ENCODE measurements at places on chromosomes 2 and 18.

DNA sequence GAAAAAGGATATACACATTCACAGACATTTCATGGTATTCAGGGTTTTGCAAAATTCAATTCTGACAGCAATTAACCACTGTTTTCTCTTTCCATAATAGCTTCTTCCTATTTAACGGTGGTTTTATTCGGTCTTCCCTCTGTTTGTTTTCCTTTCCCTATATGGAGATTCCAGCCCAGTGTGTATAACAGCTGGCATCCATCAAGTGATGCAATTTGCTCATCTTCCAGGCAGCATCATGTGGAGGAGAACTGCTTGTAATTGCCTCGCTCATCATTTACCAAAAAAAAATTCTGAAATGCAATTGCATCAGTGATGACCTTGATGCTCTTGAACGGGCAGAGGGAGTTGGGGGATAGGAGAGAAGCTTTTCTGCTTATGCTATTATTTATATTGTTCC is 165.9 kb upstream of the PGAP1 start:
- DNase-seq = no peak

DNA sequence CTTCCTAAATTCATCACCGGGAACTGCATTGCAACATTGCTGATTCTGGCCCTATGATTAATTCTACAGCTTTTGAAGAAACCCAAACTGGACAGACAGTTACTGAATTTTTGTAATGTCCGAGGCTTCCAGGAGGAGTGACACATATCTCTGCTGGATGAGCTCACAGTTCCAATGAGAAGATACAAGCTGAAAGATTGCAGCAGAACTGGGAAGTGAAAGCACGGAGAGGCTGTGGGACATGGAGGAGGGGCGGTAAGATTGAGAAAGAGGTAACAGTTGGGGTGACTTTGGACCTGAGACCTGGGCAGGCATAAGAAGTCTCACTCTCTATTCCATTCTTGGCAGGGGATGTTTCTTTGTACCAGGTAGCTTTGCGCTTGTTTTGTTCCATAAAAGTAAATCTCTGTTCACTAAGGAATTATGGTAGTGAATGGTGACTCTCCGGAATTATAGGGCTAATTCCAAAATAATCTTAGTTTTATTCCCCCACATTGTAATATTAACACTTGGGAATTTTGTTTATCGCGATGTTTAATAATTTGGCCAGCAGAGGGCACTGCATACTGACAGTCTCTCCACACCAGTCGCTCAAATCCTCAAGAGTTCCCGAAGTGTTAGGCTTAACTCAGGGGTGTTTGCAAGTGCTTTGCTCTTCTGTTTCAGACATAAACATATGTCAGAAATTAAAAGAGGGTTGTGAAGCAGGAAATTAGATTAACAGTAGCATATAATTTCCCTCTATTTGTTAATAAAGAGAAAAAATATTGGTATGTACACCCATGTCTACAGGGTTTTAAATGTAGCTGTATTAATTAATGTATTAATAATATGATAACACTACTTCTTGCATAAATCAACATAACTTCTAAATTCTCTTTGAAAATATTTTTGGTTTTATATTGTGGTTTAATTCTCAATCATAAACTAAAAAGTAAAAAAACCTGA is 201.4 kb downstream of the SOCS6 start:
- DNase-seq = peak; percentile 94

DNA sequence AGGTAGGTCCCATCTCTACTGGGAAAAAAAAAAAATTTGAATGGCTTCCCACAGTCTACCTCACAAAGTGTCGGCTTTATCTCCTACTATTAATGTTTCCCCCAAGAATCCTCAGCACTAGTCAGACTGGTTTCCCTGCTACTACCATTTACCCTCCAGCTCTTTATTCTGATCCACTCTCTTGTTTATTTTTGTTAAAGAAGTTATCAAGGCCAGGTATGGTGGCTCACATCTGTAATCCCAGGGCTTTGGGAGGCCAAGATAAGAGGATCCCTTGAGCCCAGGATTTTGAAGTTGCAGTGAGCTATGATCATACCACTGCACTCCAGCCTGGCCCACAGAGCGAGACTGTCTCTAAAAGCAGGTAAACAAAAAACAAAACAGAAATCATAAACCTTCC is 1275.3 kb downstream of the LRP1B start:
- no peak for DNase-seq

DNA sequence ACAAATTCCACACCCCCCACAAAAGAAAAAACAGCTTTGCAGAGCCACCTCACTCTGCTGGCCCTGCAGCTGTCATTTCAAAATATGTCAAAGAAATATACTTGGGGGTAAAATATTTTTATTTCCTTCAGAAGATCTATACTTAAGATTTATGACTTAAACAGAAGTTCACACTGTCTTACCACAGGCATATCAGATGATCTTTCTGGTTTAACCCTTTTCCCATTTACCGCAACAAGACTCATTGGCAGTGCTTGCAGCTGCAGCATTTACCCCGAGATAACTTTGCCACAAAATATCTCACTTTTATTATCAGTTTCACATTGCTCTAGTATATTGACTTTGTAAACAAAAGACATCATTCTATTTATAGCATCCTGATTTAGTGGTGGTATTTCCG is 21.6 kb upstream of the SLC35G4 start:
- DNase-seq = no peak

GRCh38 chr2:74593826-74594772 is 39.6 kb downstream of the DOK1 start:
- no peak for DNase-seq

DNA sequence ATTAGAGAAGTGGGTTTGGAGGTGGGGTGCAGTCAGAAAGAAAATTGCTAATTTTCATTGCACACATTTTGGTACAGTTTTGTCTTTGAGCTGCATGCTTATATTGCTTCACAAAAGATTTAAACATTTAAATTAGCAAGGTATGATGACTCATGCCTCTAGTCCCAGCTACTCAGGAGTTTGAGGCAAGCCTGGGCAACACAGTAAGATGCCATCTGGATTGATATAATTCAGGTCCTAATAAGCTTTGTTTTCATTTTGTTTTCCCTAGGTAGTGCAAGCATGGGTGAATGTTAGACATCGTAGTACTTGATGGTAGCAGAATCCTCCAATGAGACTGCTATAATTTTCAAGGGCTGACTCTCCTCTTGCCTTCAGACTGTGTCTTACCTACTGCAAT is 396.7 kb upstream of the RGPD4 start:
- DNase-seq = no peak

DNA sequence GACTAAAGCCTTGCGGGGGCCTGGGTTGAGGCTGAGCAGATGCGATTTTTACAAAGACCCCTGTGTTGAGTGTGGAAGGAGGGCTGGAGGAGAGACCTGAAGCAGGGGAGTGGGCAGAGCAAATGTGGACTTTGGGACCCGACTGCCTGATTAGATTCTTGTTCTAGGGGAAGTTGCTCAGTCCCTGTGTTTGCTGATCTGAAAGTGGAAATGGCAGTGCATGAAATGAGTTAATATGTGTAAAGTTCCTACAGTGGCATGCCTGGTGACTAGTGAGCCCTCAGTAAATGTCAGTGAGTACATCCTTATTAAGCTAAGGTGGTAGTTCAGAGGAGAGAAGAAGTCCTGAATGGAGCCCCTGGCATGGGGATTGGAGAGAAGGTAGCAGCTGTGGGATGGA is 52.3 kb downstream of the ARMC9 start:
- DNase-seq = peak; percentile 26

GRCh38 chr2:235390816-235391194 is 103.0 kb upstream of the AGAP1 start:
- DNase-seq = no peak

DNA sequence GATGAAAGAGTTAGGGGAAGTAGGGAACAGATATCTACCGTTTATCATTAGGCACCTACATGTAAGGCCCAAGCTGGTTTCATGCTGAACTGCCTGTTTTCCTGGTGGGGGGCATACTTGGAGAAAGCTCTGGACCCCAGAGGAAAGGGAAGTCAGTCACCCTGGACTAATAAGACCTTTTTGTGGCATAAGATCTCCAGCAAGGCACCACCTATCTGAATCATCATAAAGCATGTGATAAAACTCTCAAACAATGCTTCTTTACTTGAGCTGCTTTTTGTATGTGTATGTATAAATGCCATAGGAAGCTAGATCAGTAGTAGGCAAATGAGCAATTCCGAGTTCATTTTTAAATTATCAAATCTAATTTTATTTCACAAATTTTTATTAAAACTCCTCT is 104.8 kb downstream of the TANC1 start:
- no peak for DNase-seq

DNA sequence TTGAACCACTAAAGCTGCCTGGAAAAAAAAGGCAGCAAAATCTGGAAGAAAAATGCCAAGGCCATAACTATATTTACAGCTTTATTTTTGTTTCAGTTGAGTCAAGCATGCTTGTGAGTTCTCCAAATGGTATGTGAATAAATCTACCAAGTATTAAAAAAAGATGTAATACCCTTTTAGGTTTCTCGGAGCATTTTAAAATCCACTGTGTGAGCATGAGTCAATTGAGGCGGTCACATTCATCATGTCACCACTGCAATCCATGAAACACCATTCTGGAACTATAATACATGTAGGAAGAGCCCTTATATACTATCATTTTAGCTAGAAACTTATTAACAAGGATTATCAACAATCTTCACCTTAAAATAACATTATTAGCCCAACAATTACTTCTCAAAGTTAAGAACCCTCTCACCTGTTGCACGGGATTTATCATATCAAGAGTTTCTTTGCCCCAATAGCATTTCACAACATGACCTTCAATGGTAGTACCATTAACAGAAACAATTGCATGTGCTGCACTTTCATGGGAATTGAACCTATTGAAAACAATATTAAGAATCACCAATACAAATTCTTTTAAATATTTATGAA is 24.2 kb upstream of the C2orf42 start:
- no peak for DNase-seq

DNA sequence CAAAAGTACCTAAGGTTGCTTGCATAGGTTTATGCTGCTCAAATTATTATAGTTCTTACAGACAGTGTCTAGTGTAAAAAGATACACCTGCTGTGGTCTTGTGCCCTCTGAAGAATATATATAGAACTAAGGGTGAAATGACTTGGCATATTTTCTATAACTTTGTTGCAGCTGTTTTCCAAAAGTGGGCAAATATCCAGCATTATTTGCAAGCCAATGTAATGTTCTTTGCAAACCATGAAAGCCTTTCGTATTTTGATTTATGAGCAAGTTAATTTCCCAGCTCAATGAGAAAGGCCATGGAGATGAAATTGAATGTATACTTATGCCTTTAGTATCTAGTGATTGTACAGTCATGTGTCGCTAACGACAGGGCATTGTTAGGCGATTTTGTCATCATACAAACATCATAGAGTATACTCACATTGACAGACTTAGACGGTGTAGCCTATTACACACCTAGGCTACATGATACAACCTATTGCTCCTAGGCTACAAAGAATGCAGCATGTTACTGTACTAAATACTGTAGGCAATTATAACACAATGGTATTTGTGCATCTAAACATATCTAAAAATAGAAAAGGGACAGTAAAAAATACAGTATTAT is 116.3 kb downstream of the PLCL1 start:
- no peak for DNase-seq

DNA sequence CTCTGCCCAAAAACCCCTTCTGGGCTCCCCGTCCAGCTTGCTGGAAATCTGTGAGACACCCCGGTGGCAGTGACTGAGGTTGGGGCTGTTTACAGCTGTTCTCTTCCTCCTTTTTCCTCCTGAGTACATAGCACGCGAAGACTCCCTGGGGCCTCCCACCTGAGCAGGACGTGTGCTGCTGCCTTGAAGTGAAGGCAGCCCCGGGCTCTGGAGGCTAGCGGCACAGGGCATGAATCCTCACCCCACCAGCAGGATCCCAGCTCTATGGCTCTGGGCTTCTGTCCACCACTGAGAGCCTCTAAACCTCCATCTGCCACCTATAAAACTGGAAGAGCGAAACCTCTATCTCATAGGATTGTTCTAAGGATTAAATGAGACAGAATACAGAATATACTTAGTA is 182.5 kb downstream of the TMEM163 start:
- DNase-seq = no peak

- DNase-seq = no peak
Measured at GRCh38 chr2:8421658-8422449, 260.0 kb upstream of the ID2 start.

DNA sequence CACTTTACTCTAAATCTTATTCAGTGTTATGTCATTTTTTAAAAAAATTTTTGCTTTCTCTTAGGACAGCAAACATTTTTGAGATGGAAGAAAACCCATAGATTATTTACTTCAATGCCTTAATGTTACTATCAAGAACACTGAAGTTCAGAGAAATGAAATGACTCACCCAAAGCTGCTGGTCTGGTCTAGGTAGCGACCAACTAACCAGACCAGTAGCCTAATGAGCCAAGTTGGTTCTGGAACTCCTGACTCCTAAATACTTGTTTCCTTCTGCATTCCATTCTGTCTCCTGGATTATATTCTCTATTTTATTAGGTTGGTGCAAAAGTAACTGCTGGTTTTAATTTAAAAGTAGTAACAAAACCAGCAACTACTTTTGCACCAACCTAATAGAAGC is 35.4 kb downstream of the SLC8A1 start:
- no peak for DNase-seq

- no peak for DNase-seq
Measured at GRCh38 chr2:238692562-238692961, 155.3 kb upstream of the TWIST2 start.

- no peak for DNase-seq
Measured at GRCh38 chr2:3774336-3774735, 71.0 kb downstream of the DCDC2C start.

- DNase-seq = peak; percentile 17
Measured at GRCh38 chr18:75696391-75696790, 268.9 kb upstream of the SMIM21 start.

DNA sequence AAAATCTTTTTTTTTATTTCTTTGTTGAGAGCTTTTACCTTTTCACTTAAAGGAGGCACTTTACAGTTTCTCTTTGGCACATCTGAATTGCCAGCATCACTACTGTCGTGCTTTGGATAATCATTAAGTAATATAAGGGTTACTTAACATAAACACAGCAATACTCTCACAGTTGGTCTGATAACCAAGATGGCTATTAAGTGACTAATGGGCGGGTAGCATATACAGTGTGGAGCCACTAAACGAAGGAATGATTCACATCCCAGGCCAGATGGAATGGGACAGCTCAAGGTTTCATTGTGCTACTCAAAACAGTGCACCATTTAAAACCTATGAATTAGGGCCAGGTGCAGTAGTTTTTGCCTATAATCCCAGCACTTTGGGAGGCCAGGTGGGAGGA is 28.1 kb downstream of the USP37 start:
- DNase-seq = no peak

Measured in suppressor macrophage treated with lipopolysaccharide for 4 hours (primary cell).